ENCODE measurements at places on chromosomes 12 and 14.

DNA sequence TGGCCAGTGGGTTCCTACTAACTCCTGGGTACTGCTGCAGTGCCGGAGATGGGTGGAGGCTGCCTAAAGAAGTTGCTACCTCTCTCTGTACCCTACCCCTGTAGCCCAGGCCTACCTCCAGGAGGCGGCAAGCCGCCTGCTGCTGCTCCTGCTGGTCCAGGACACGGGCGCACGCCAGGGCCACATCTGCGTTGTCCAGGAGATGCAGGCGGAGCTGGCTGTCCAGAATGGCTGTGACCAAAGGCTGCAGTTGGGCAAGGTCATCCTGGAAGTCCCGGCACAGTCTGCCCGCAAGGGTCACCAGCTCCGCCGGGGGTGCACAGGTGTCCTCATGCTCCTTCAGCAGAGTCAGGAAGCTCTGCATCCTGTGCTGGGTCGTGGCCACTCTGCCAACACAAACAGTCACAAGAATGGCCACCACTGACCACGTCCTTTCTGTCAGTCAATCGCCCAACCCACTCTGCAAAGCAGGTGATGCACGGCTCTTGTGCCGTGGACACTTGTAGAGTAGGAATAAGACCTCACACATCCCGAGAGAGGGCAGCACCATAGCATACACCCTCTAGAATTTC is 1.6 kb downstream of the ANHX start:
- H3K36me3 ChIP-seq: peaks cover 5% of the 10 kb centered on the region
- H3K4me1 ChIP-seq: no peaks in the 10 kb centered on the region
- no peak for DNase-seq
- H3K27ac ChIP-seq: no peak overlapping the region

- no peak overlapping the region for H3K4me3 ChIP-seq
- H3K27me3 ChIP-seq: peaks cover 18% of the 10 kb centered on the region
- no peak for DNase-seq
- H3K27ac ChIP-seq: no peak overlapping the region
- H3K36me3 ChIP-seq: peaks cover 2% of the 10 kb centered on the region
These were observed 60.8 kb upstream of the KRAS start for GRCh38 chr12:25311506-25311905.

DNA sequence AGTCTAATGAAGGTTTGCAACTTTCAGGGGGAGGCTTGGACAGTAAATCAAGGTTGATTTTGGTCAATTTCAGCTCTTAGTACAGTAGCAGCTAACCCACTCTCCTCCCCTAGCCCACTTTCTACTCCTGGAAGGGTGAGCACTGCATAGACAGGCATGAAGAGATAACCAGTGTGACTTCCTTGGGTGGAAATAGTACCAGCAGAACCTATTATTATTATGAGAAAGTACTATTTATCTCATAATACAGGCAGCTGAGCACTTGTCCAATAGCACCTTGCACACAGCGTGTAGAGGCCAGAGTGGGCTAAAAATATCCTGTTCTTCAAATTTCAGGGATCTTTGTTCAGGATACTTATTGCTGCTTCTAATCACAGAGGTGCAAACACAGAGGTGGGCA is 96.2 kb upstream of the FKBP4 start:
- peaks cover 3% of the 10 kb centered on the region for H3K4me1 ChIP-seq
- H3K36me3 ChIP-seq: peaks cover 2% of the 10 kb centered on the region
- no peak overlapping the region for H3K4me3 ChIP-seq

DNA sequence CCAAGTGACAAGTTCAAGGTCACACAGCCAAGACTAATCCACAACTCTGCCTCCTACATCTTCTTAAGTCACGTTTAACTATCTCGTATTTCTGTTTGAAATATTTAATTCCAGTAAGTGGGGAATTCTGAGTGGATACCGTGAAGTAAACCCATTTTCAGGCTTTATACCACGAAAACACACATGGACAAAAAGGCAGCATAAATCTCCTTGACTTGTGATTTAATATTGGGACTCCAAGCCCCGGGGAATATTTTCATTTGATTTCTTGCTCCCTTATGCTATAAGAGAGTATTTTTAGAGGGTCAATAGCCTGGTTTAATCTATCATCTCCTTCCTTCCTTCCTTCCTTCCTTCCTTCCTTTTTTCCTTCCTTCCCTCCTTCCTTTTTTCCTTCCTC is 716.7 kb downstream of the VRK1 start:
- H3K4me3 ChIP-seq: no peak overlapping the region
- H3K27me3 ChIP-seq: no peaks in the 10 kb centered on the region
- H3K27ac ChIP-seq: no peak overlapping the region
- H3K4me1 ChIP-seq: no peaks in the 10 kb centered on the region

DNA sequence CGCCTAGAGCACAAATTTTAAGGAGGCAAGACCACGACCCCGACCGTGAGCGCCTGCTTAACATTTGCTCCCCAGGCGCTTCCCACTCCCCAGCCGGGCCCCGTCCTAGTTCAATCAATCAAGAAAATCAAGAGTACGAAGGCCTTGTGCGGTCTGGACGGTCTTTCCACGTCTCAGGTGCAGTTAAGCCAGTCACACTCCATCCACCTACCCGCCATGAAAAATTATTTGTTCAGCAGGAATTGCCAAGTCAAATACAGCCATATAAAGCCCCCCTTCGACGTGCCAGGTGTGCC is 603 bp upstream of the LRR1 start:
- H3K36me3 ChIP-seq: peaks cover 18% of the 10 kb centered on the region
- peak overlapping the region; percentile 95 for H3K27ac ChIP-seq
- no peak for DNase-seq
- peaks cover 36% of the 10 kb centered on the region for H3K4me1 ChIP-seq
- no peaks in the 10 kb centered on the region for H3K27me3 ChIP-seq

DNA sequence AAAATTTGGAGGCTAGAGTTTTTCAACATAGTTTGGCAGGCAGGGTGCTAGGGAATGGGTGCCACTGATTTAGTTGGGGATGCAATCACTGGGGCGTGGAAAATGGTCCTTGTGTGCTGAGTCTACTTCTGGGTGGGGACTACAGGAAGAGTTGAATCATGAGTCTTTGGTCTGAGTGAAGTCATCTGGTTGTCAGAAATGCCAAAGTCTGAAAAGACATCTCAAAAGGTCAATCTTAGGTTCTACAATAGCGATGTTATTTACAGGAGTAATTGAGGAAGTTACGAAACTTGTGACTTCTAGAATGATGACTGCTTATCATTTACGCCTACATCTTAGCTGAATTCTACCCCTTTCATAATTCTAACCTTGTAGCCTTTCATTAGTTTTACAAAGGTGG is 209.1 kb downstream of the NUBPL start:
- no peak for DNase-seq
- no peaks in the 10 kb centered on the region for H3K27me3 ChIP-seq
- no peak overlapping the region for H3K4me3 ChIP-seq
- H3K4me1 ChIP-seq: no peaks in the 10 kb centered on the region
- no peak overlapping the region for H3K27ac ChIP-seq

GRCh38 chr14:94670692-94671285 is 58.6 kb downstream of the SERPINA3 start:
- DNase-seq: no peak
- peaks cover 7% of the 10 kb centered on the region for H3K27me3 ChIP-seq
- H3K4me1 ChIP-seq: no peaks in the 10 kb centered on the region
- H3K4me3 ChIP-seq: no peak overlapping the region
- H3K36me3 ChIP-seq: no peaks in the 10 kb centered on the region

DNA sequence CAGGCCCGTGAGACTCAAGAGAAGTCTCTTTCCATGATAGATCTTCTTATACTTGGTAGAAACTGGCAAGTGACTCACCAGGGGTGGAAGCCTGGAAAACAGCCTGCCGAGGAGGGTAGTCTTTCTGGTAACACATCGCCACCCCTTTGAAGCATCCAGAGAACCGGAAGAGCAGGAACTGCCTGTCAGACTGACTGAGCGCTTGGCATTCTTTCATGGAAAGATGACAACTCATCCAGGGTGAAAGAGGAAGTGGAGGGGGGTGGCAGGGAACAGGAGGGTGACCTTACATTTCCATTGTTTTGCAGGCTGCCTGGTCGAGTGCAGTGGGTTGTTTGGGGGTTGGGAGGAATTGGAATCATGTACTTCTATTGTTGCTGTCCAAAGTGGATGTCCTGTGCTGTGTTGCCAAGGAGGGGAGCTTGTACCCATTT is 34.5 kb downstream of the PRKCH start:
- peak; percentile 44 for DNase-seq
- peaks cover 71% of the 10 kb centered on the region for H3K4me1 ChIP-seq
- H3K27ac ChIP-seq: peak overlapping the region; percentile 73
- H3K36me3 ChIP-seq: peaks cover 43% of the 10 kb centered on the region

- H3K36me3 ChIP-seq: peaks cover 44% of the 10 kb centered on the region
- no peaks in the 10 kb centered on the region for H3K27me3 ChIP-seq
- peaks cover 8% of the 10 kb centered on the region for H3K4me1 ChIP-seq
These were observed 38.7 kb downstream of the STX2 start for GRCh38 chr12:130800312-130800711.

DNA sequence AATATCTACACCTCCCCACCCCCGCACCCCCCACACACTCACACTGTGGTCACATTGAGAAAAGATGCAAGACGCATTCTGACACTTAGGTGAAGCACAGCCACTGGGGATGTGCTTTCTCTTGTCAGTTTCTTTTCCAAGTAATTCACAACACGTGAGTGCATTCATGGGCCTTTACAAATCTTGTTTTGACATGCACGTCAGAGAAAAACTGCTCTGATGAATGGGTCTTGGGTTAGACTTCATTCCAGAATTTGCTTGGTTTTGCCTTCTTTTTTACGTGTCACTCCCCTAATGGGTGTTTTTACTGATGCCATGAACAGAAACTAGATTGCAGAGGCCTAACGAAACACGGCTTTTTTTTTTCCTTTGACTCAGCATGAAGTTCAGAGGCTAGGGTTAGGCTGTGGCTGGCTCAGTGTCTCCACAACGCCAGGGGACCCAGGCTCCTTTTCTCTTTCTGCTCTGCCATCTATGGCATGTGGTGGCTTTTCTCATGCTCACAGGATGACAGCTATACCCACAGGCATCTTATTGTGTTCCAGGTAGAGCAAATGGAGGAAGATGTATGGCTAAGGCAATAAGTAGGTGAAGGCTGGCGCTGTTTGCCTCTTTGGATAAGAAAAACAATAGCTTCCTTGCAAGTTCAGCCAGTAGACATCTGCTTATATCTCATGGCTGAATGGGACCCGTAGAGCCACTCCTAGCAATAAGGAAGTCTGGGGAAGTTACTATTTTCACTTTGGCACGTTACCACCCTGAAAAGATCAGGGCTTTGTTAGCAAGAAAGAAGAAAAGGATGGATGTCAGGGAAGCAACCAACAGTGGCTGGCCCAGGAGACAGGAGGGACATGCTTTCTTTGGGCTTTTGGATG is 253.3 kb downstream of the SLC15A4 start:
- H3K4me3 ChIP-seq: no peak overlapping the region
- H3K36me3 ChIP-seq: no peaks in the 10 kb centered on the region
- H3K4me1 ChIP-seq: no peaks in the 10 kb centered on the region
- peak; percentile 14 for DNase-seq
- no peaks in the 10 kb centered on the region for H3K27me3 ChIP-seq

DNA sequence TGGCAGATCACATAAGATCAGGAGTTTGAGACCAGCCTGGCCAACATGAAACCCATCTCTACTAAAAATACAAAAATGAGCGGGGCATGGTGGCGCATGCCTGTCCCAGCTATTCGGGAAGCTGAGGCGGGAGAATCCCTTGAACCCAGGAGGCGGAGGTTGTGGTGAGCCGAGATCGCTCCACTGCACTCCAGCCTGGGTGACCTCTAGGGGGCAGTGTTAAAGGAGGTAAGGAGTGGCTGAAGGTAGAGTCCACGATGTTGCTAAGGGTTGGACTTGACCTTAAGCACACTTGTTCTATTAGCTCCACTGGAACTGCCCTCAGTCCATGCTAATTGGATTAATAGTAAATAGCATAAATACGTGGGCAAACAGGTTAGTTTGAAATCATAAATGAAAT is 62.4 kb upstream of the PSMC1 start:
- DNase-seq: peak; percentile 6
- no peaks in the 10 kb centered on the region for H3K36me3 ChIP-seq
- H3K4me3 ChIP-seq: no peak overlapping the region
- H3K27me3 ChIP-seq: peaks cover 2% of the 10 kb centered on the region
- H3K27ac ChIP-seq: no peak overlapping the region

- no peaks in the 10 kb centered on the region for H3K27me3 ChIP-seq
- no peak overlapping the region for H3K4me3 ChIP-seq
- H3K36me3 ChIP-seq: peaks cover 56% of the 10 kb centered on the region
- no peak for DNase-seq
These were observed 58.8 kb downstream of the GPR68 start for GRCh38 chr14:91185721-91186120.

- no peak within 1 kb of the TSS for H3K27ac ChIP-seq
- peaks cover 62% of the 10 kb centered on the region for H3K27me3 ChIP-seq
- peak; percentile 39 for DNase-seq
- peaks cover 12% of the 10 kb centered on the region for H3K4me1 ChIP-seq
These were observed at the start of gene PIANP for GRCh38 chr12:6700646-6701051. Gene PIANP, minus strand, starts transcription at chr12:6700815. Its CDS starts 2,754 bp downstream, at chr12:6698061.
